ENCODE measurements at places on chromosomes 4 and X. TPM values are rescaled to one million over a fixed set of nuclear protein-coding genes. Genes with fewer than 3 reads are reported as not detected.
A peak's percentile ranks its signal among the peaks of the same experiment; 100 is the strongest.

DNA sequence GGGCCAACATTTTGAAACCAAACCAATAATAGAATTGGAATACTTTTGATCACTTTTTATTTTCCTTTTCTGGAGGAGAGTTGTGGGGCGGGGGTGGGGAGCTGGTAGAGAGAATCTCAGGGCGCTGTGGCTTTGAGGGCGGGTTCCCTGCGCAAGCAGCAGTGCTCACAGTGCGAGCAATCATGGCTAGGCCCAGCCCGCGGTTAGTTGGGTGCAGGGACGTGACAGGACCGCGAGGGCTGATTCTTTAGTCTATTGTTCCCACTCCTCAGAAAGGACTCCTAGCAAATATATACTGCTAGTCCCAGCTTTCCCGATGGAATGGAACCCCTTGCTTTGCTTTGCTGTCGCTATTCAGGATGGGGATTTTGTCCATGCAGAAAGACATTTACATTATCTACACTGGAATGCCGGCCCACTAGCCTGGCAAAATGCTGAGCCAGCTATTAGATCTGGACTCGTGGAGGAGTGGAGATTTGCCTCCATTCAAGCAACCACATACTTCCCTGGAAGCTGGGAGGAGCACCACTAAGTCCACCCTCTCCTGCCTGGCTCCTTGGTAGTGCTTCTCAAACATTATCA lies 23.9 kb upstream of the APLN start:
- no peaks in the 10 kb centered on the region for H3K27me3 ChIP-seq
- H3K36me3 ChIP-seq = no peaks in the 10 kb centered on the region
- H3K4me1 ChIP-seq = peaks cover 21% of the 10 kb centered on the region
- peak overlapping the region; percentile 44 for H3K4me3 ChIP-seq

- no peak for DNase-seq
- no peak overlapping the region for H3K4me3 ChIP-seq
- no peak overlapping the region for H3K27ac ChIP-seq
- no peaks in the 10 kb centered on the region for H3K4me1 ChIP-seq
- no peaks in the 10 kb centered on the region for H3K36me3 ChIP-seq
- no peaks in the 10 kb centered on the region for H3K27me3 ChIP-seq
These were observed 211.7 kb upstream of the AGTR2 start for GRCh38 chrX:115958687-115959359.

GRCh38 chrX:154486052-154486395 lies 391 bp downstream of the UBL4A start:
- peaks cover 24% of the 10 kb centered on the region for H3K36me3 ChIP-seq
- H3K4me1 ChIP-seq = peaks cover 65% of the 10 kb centered on the region
- peak overlapping the region; percentile 56 for H3K4me3 ChIP-seq
- DNase-seq = peak; percentile 39
- H3K27ac ChIP-seq = no peak overlapping the region

GRCh38 chrX:150813922-150814321 lies 84.5 kb downstream of the CD99L2 start:
- no peak overlapping the region for H3K4me3 ChIP-seq
- no peak overlapping the region for H3K27ac ChIP-seq
- no peaks in the 10 kb centered on the region for H3K27me3 ChIP-seq
- DNase-seq = no peak

KLKB1 gene
- 2.1 TPM for total RNA-seq

- no peaks in the 10 kb centered on the region for H3K36me3 ChIP-seq
- no peak overlapping the region for H3K4me3 ChIP-seq
- H3K4me1 ChIP-seq = no peaks in the 10 kb centered on the region
- no peak overlapping the region for H3K27ac ChIP-seq
- no peak for DNase-seq
These were observed 232.5 kb downstream of the ARHGAP10 start for GRCh38 chr4:147964266-147964880.

DNA sequence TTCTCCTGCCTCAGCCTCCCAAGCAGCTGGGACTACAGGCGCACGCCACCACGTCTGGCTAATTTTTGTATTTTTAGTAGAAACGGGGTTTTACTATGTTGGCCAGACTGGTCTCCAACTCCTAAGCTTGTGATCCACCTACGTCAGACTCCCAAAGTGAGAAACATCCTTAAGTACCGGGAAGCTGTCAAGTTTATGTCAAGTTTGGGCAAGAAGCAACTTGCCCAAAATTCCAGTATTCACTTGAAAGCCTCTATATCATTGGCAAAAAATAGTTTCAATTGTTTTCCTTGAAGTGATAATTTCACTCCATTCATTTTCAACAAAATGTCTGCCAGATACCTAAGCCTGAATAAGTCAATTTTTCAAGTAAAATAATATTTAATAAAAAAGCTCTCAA lies 370.0 kb downstream of the FBXO8 start:
- no peaks in the 10 kb centered on the region for H3K36me3 ChIP-seq
- no peak overlapping the region for H3K27ac ChIP-seq
- no peak for DNase-seq

GRCh38 chr4:90572996-90573395 lies 445.8 kb downstream of the CCSER1 start:
- H3K36me3 ChIP-seq = no peaks in the 10 kb centered on the region
- no peak overlapping the region for H3K27ac ChIP-seq
- DNase-seq = no peak
- no peaks in the 10 kb centered on the region for H3K27me3 ChIP-seq
- H3K4me3 ChIP-seq = no peak overlapping the region

- H3K27me3 ChIP-seq = no peaks in the 10 kb centered on the region
- H3K27ac ChIP-seq = no peak overlapping the region
- no peak overlapping the region for H3K4me3 ChIP-seq
- no peaks in the 10 kb centered on the region for H3K36me3 ChIP-seq
- DNase-seq = no peak
- no peaks in the 10 kb centered on the region for H3K4me1 ChIP-seq
These were observed 9.0 kb downstream of the ART3 start for GRCh38 chr4:76083386-76083988.

GRCh38 chr4:175453456-175453855 lies 358.6 kb downstream of the GPM6A start:
- no peak overlapping the region for H3K27ac ChIP-seq
- H3K4me1 ChIP-seq = no peaks in the 10 kb centered on the region
- H3K27me3 ChIP-seq = no peaks in the 10 kb centered on the region
- no peaks in the 10 kb centered on the region for H3K36me3 ChIP-seq
- H3K4me3 ChIP-seq = no peak overlapping the region
- no peak for DNase-seq

CXCL6 gene
- total RNA-seq = not detected

DNA sequence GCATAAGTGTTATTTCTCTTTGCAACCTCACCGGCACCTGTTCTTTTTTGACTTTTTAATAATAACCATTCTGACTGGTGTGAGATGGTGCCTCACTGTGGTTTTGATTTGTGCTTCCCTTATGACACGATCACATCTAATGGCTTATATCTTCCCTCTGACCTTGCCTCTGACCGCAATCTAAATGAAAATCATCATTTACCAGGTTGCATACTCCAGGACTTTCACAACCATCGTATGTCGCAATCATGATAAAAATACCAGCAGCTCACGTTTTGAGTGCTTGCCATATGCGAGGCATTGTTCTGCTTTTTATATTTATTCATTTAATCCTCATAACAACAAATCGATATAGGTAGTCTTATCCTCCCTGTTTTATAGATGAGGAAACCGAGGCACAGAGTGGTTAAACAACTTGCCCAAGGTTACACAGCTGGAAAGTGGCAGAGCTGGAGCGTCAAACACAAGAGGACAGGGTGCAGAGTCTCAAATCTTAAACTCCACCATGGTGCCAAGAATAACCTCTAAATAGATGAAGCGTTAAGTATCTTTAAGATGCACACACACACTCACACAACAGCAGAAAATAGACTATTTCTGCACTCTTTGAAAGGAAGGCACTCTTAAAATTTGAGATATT lies 102.2 kb downstream of the SEL1L3 start:
- no peaks in the 10 kb centered on the region for H3K27me3 ChIP-seq
- no peak overlapping the region for H3K4me3 ChIP-seq
- H3K4me1 ChIP-seq = no peaks in the 10 kb centered on the region
- DNase-seq = no peak

DGKK gene
- 0.09 TPM for total RNA-seq

Data from T-cell (primary cell).